ENCODE measurements at places on chromosomes 2 and 18.

- DNase-seq = no peak
Measured at GRCh38 chr2:101199251-101199791, 48.1 kb upstream of the TBC1D8 start.

- no peak for DNase-seq
Measured at GRCh38 chr2:84855731-84856130, 25.2 kb downstream of the TRABD2A start.

DNA sequence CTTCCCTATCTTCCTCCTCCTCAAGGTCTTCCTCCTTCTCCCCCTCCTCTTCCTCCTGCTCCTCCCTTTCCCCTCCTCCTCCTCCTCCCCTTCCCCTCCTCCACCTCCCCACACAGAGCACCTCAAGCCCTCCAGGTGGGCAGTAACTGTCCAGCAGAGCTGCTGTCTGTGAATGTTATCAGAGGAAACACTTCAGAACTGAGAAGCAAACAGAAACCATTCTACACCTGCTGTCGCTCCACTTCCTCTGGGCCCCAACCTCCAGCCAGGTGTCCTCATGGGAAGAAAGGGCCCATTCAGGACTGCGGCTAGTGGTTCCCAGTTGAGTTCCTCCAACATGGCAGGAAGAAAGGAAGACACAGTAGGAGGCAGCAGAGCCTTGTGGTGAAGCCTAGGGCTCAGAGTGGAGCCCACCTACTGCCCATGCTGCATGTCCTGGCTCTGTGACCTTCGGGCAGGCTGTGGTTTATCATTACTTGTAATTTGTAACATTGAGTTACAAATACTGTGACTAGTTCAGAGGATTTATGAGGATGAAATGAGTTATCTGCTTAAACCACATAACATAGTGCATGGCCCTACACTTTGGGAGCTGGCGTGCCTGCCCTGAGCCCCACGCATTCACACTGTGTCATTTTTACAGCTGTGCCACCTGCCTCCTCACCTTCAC lies 165.9 kb upstream of the ID2 start:
- no peak for DNase-seq

DNA sequence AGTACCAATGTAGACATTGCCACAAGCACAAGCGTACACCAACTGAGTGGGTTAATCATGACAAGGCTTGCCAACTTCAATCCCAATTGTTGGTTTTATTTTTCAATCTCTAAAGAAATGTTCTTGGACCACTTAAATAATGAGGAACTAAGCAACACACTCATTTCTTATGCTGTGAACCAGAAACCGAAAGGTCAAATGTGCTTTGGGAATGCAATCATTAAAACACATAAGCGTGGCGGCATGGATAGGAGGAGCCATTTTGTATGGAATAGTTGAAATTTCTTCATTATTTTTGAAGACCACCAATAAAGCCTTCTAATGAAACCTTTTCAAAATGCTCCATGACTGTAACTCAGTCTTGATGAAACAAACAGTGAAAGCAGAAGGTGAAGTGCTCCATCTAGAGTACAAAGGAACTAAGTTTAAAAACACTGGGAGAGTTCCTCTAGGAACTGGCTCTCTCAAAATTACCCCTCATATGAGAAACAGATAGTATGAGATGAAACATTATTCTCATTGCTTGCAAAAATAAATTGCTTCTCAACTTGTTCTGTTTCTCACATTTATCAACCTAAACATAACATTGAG lies 113.2 kb upstream of the CHST9 start:
- DNase-seq = peak; percentile 23

DNA sequence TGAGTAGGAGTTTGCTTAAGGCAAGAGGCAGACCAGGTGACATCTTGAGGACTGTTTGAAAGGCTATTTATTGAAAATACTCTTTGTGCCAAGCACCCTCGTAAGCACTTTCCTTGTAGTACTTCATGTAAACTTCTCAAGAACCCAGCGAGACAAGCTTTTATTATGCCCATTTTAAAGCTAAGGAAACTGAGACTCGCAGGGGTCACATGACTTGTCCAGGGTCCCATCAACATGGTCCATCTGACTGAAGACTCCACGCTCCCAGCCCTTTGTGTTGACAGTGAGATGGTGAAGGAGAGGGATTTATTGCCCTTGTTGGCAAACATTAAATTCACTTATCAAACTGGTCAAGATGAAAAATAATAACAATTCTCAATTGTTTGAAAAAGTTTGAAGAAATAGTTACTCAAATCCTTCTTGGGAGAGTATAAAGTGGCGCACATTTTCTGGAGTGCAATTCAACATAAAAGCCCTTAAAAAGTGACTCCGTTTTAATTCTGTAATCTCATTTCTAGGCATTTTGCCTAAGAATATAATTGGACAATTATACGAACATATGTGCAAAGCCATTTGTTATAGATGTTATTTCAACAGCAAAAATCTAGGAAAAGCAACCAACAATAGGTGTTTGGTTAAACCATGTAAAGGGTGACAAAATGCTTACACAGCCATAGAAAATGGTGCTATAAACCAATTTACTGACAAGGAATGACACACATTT lies 270.5 kb upstream of the NCKAP5 start:
- no peak for DNase-seq

GRCh38 chr2:28436525-28437051 lies 43.9 kb downstream of the FOSL2 start:
- DNase-seq = no peak

DNA sequence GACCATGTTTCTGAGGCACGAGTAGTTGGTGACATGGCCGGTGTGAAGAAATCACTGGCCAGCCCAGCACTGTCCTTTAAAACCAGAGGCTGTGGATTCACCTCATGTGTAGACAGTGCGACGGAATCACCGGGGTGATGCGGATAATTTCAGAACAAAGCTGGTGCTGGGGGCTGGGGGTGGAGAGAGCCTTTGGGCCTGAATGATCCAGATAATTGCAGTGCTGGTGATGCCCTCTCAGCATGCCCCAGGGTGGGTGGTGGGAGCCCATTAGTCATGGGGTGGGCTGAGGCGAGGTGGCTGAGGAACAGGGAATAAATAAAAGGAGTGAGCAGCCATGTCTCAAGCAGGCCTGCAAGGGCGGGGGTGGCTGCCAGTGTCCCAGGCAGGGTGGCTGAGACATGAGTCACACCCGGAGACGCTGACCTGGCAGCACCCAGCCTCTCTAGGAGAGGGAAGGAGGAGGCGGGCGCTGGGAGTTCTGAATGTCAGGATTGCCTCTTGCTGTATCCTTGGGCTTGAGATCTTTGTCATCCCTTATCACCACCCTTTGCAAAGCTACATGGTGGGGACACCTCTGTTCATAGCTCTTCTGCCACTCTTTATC lies 151.1 kb upstream of the MSH6 start:
- peak; percentile 81 for DNase-seq

DNA sequence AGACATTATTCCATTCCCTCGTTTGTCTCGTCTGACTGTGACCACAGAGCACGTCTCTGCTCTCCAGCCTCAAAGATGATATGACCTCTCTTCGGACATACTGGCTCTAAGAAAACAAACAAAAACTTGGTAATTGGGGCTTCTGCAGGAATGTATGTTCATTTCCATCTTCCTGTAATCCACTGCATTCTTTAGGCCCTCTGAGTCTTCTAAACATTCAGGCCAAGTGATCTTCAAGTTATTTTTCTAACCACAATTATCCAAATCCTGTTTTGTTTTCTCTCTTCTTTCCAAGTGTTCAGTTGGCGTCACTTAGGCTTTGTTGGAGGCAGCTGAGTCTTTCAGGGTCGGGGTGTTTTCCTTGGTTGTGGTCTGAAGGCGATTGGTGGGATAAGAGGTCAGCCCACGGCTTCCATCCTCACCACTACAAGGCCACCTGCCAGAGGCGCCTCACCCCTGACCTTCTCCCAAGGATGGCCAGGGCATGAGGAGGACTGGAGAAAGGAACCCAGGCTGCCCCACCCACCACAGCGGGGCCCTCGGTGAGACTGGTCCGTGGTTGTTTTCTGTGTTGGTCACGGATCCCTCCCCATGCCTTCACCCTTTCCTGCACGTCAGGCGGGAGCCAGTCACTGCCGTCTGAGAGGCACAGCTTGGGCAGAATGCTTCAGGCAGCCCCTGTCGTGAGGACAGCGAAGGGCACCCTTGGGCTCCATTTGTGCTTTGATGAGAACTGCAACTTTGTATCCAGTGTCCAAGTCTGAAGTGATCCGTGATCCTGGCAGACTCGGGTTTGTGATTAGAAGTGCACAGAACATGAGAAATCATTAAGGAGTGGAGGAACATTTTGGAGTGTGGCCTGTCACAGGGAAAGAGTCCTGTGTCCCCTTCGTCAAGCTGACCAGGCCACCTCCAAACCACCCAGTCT lies 88.6 kb upstream of the FHL2 start:
- DNase-seq = no peak

- no peak for DNase-seq
Measured at GRCh38 chr2:16106619-16107018, 166.3 kb downstream of the MYCN start.

DNA sequence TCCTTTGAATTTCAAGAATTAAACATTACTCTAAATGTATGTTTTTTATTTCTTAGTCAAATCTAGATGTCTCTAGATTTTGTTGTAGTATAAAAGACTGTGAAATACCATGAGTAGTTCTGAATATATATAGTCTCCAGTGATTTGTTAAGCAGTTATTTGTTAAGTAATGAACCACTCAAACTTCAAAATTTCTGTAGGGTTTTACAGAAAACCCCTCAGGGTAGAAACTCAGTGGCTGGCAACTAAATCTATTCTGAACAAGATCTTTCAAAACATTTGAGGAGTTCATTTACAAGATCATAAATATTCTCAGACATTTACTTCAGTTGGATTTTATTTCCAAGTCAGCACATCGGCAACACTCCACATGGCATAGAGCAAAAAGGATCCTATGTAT lies 35.8 kb upstream of the ACSL3 start:
- no peak for DNase-seq

DNA sequence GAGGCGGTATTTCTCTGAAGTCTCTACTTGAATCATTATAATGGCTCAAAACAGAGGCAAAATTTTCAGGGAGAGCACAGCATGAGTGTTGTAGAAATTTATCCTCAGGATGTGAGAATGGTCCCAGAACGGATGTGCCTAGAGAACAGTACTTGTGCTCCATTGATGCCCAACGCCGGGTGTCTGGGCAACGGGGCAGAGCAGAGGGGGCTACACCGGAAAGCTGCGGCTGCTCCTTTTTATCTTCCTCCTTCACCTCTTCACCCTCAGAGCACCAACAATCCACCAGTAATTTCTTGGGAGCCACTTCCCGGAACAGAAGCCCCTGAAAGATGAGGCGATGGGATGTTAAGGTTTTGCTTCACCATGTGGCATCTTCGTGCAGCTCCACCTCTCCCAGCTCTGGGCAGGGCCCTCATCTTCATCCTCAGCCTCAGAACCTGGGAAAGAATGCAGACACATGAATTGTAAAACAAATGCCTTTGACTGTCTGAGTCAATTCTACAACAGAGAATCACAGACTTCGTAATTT lies 71.5 kb downstream of the PTGR3 start:
- no peak for DNase-seq

DNA sequence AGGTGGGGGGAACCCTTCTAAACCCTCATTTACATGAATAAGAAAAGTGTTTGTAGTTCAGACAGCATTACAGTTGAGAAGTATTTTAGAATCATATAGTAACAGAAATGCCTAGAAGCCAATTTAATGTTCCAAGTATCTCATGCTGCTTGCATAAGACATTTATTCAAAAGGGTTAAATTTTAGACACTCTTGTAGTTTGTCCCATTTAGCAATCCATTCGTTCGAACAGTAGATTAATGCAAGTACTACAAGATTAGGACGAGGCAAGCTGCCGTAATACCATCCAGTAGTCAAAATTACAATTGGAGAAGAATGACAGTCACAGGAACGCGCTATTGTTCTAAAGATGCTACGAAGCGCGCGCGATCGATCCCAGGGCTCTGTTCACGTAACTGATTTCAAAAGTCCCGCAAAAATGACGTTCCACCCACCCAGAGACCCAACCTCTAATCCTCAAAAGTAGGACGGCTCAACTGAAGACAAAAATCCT lies 1.2 kb downstream of the TMEM237 start:
- DNase-seq = no peak

GRCh38 chr18:11251891-11252270 lies 102.5 kb upstream of the PIEZO2 start:
- no peak for DNase-seq

- no peak for DNase-seq
Measured at GRCh38 chr18:33755391-33755790, 177.4 kb downstream of the ASXL3 start.

GRCh38 chr18:13161276-13161899 lies 57.2 kb upstream of the LDLRAD4 start:
- DNase-seq = no peak

DNA sequence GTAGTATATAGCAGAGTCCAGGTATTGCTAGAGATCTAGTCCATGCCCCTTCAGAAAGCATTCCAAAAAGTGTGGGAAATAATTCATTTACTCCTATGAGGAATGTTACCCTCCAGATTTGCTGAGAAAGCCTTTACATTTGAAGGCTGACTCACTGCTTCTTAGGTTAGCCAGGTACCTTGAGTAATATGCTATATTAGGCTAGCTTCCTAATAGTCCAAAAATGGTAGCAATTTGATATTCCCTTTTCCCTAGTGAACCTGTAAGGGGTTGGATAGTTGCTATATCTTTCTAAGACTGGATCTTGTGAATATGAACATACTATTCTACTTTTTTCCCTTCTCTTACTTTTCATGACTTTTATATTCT lies 63.6 kb downstream of the SPOPL start:
- no peak for DNase-seq

- no peak for DNase-seq
Measured at GRCh38 chr2:228869636-228870264, 401.3 kb downstream of the PID1 start.

- DNase-seq = no peak
Measured at GRCh38 chr2:160931531-160931930, 228.7 kb upstream of the TANK start.
